ENCODE measurements at places on chromosomes 16 and 17.

- no peak for DNase-seq
Measured at GRCh38 chr16:67451704-67452435, 20.9 kb downstream of the HSD11B2 start.

- DNase-seq, result peak; percentile 34
Measured at GRCh38 chr17:33342025-33342424, 48.9 kb upstream of the ASIC2 start.

- no peak for DNase-seq
Measured at GRCh38 chr17:68006797-68007196, 10.5 kb upstream of the C17orf58 start.

DNA sequence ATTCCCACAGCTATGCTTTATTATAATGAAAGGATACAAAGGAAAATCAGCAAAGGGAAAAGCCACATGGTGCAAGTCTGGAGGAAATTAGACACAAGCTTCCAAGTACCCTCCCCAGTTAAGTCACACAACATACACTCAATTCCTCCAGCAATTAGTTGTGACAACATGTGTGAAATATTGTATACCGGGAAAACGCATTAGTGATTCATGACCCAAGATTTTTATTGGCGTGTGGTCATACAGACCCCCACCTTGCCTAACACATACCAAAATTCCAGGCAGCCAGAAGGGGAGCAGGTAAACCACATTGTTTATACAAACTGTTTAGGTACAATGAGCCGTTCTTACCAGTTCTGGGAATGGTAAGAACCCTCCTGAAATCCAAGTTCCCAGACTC lies 160.6 kb downstream of the CYB561 start:
- DNase-seq, result no peak

DNA sequence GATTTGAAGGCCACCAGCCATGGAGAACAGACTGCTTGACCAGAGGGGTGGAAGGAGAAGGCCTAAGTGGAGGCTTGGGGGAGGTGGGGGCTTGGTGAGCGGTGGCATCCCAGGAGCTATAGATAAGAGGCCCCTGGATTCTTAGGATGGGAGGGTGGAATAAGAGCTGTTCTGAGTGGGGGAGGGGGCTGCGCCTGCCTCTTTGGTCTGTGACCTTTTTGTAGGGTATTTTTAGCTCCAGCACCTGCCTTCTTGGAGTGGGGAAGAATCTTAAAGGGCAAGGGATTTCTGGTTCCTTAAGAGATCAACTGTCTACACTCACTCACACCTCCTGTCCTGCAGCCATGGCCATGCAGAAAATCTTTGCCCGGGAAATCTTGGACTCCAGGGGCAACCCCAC lies 567 bp downstream of the ENO3 start:
- DNase-seq, result no peak

- DNase-seq, result no peak
Measured at GRCh38 chr17:83190004-83190385, 110.6 kb downstream of the METRNL start.

DNA sequence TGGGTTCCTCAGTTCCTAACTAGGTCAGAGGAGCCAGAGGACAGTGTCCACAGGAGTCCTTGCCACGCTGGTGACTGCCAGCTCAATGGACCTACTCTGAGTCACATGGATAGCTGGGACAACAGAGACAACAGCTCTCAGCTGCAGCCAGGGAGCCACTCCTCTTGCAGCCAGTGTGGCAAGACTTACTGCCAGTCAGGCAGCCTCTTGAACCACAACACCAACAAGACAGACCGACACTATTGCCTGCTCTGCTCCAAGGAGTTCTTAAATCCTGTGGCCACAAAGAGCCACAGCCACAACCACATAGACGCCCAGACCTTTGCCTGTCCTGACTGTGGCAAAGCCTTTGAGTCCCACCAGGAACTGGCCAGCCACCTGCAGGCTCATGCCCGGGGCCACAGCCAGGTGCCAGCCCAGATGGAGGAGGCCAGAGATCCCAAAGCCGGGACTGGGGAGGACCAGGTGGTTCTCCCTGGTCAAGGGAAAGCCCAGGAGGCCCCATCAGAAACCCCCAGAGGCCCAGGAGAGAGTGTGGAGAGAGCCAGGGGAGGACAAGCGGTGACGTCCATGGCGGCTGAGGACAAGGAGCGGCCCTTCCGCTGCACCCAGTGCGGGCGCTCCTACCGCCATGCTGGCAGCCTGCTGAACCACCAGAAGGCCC lies 6.7 kb downstream of the ZNF646 start:
- DNase-seq, result no peak

DNA sequence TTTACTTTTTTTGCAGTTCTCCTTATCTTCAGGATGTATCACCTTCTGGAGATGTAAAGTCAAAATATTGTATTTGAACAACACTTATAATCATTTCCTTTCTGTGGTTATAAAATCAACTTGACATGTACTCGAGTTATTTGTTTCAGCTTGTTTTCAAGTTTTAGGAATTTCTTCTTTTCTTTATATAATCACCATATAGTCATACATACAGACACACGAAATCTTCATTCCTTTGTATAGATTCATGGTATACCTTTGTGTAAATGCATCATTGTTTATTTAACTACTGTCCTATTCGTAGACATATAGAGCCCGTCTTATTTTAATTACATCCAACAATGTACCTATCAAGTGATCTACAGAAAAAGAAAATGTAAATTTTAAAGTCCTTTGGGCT lies 40.1 kb downstream of the CMC2 start:
- no peak for DNase-seq

- no peak for DNase-seq
Measured at GRCh38 chr17:63421681-63422645, 24.1 kb downstream of the CYB561 start.

GRCh38 chr17:34519282-34519681 lies 60.1 kb upstream of the TMEM132E start:
- peak; percentile 32 for DNase-seq

DNA sequence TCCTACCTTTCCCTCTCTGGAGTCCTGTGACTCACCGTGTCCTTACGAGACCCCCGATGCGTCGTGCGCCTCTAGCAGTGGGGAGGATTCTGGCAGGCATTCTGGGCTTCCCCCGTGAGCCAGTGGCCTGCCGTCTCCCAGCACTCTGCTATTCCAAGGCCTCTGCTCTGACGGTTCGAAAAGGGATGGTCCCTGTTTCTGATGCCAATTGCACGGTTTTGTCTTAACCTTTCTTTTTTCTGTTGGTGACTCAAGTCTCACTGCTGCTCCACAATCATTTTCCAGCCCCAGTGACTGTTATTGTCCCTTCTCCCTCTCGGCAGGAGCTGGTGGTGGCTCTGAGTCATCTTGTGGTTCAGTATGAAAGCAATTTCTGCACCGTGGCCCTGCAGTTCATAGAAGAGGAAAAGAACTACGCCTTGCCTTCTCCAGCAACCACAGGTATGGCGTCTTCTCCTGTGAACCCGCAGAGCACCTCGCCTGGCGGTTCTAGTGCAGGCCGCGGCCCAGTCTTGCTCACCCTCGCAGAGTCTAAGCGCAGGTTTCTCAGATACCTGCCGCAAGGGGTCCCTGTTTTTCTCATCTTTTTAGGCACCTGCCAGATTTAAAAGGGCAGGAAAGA lies 100.1 kb upstream of the CHMP6 start:
- DNase-seq, result peak; percentile 95

DNA sequence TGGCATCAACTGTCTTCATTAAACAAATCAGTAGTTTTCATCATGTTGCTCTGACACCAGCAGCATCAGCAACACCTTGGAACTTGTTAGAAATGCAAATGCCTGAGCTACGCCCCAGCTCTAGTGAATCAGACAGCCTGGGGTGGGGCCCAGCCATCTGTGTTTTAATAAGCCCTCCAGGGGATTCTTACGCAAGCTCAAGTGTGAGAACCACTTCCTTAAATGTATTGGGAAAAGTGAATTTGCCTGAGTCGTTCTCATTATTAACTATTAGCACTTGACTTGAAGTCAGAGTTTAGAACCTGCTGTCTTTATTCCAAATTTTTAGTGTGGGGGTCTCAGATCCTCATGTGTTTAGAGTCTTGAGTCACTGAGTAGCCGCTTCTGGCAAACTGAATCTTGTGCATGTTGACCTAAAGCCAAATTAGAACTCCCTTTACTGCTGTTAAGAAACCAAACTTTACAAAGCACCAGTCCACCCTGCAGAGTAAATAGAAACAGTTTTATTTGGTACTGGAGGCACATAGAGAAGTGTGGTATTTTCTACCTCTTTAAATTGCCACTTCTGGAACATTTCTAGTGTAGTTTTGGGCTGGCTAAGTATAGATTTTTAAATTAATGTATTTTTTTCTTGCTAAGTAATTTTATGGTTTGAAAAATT lies 137.4 kb upstream of the COX10 start:
- DNase-seq, result peak; percentile 98

DNA sequence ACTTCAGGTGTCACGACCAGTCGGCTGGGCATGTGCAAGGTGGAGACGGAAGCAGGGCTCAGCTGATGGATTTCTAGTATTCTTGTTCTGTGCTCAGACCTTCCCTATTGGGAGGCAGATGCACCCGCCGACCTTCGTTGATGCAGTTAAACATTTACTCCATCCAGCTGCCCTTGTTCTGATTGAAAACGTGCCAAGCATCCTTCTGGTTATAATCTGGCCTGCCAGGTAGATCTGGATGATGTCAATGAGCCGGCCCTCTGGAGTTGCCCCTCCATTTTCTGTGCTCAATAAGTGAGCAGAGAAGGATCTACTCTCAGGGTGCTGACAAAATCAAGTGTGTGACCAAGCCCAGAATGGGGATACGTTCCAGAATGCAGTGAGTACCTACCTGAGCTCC lies 38.3 kb downstream of the CCDC182 start:
- DNase-seq, result no peak

GRCh38 chr17:7146115-7146514 lies 31.5 kb upstream of the ASGR2 start:
- DNase-seq, result no peak

DNA sequence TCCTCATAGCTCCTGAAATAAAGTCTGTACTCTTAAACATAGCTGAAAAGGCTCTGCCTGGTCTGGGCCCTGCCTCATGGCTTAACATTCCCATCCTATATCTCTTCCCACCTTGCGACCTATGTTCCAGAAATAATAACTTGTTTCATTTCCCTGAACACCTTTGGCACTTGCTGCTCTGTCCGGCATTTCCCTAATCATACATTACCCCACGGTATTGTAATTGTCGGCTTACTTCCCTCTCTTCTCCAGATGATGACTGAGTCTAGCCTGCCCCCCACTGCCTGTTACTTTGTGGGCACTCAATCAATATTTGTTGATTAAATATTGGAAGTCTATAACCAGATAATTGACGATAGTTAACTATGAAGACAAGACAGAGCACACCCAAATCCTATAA lies 23.3 kb upstream of the SUPT4H1 start:
- peak; percentile 52 for DNase-seq

- DNase-seq, result no peak
Measured at GRCh38 chr16:89621698-89622409, 8.4 kb downstream of the DPEP1 start.

GRCh38 chr17:72409405-72410002 lies 288.7 kb downstream of the SOX9 start:
- no peak for DNase-seq

- DNase-seq, result no peak
Measured at GRCh38 chr16:56629531-56629930, 2.9 kb upstream of the MT1M start.

- DNase-seq, result peak; percentile 47
Measured at GRCh38 chr16:66585481-66586239, 6.4 kb downstream of the CMTM2 start.
